Daoy (cell line): ENCODE measurements at places on chromosomes 7 and 10. TPM values are rescaled to one million over a fixed set of nuclear protein-coding genes. Genes with fewer than 3 reads are reported as not detected.

DBNL gene
- total RNA-seq, result 183 and 191 TPM in 2 replicates

PPP1R9A gene
- 2.6 and 8.6 TPM in 2 replicates for total RNA-seq

ARHGEF5 gene
- 1.5 and 2.0 TPM in 2 replicates for total RNA-seq

IQUB gene
- total RNA-seq, result 0.74 and 1.0 TPM in 2 replicates

PPP1R3A gene
- total RNA-seq, result not detected in 2 replicates

OPALIN gene
- not detected in 2 replicates for total RNA-seq

DNA sequence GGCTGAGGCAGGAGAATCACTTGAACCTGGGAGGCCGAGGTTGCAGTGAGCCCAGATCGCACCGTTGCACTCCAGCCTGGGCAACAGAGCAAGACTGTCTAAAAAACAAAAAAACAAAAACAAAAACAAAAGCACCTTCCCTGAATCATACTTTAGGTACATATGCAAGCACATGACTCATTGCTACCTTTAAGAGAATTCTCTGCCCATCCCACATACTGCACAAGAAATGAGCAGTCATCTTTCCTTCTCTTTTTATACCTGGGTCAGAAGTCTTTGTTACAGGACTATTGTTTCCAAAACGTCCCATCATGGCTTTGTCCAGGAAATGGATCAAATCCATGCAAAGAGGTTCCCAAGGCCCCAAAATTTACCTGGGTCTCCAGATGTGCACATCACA lies 21.5 kb upstream of the AKR1B10 start:
- no peak for DNase-seq

DNA sequence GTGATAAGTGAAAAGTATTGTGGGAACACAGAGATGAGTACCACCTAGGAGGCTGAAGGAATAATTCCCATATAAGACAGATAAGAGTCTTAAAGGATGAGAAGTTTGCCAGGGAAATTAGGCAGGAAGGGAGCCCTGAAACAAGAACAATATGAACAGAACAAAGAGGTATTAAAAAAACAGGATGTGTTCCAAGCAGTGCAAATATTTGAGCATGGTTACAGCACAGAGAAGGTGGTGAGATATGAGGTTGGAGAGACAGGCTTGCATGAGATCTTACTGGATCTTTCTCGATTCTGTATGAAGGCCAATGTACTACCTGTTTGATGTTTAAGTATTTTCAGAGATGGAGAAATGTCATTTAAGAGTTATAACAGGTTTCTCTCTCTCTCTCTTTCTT lies 20.3 kb downstream of the TAC1 start:
- no peak for DNase-seq

DNA sequence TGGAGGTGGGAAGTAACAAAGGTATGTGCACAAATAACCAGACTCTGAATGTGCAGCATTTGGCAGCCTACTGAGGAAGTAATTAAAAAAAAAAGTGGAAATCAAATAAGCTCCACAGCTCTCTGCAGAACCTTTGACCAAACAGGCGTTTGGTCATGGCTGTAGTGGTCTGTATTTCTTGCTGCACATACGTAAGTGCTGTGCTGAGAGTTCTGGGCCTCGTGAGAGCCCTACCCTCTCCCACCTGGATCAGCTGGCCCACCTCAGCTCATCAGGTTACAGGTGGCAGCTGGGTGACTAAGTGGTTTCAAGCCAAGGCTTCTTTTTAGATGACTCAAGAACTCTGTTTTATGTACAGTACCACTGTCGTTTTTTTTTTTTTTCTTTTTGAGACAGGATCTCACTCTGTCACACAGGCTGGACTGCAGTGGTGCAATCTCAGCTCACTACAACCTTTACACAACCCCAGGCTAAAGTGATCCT lies 178.2 kb upstream of the KLF6 start:
- DNase-seq, result no peak

- DNase-seq, result no peak
These were observed 159.5 kb upstream of the AUTS2 start for GRCh38 chr7:69438584-69439412.

DNA sequence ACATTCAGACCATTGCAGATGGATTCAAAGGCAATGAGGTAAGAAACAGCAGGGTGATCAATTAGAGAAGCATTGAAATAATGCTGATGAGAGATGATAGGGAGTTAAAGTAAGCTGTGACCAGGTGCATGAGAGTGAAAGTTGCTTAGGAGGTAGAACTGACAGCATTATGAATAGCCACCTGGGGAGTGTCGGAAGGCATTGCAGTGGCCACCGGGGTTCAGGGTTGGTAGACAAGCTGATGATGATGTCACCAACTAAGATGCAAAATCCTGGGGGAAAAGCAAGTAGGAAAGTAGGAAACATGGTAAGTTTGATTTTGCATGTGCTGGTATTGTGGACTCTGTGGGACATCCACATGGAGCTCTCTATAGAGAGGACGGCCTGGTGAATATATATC lies 211.9 kb upstream of the ETV1 start:
- DNase-seq, result no peak

- DNase-seq, result no peak
These were observed 17.0 kb downstream of the UPF2 start for GRCh38 chr10:12025591-12025990.

DNA sequence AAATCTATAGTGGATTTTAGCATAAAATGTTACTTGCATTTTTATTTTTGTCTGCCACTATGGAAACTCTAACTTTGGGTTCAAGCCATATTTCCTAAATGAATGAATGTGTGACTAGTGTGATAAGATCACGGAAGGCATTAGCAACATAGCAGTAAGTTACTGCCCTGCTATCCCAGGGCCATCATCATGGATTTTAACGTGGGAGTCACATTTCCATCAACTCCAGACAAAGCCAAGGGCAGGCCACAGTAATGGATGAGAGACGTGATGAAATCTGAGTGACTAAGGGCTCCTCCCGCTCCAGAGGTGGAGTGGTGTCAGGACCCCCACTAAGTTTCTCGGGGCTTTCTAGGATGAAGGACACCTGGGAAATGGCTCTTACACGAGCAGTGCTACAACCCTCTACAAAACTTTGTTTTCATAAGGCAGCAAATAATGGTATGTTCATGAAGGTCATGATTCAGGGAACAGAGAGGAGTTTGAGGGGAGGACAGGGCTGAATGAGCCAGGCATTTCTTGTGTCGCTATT lies 34.3 kb downstream of the C10orf120 start:
- peak; percentile 15 for DNase-seq

GRCh38 chr10:133211959-133212852 lies 17.8 kb upstream of the UTF1 start:
- DNase-seq, result no peak

DNA sequence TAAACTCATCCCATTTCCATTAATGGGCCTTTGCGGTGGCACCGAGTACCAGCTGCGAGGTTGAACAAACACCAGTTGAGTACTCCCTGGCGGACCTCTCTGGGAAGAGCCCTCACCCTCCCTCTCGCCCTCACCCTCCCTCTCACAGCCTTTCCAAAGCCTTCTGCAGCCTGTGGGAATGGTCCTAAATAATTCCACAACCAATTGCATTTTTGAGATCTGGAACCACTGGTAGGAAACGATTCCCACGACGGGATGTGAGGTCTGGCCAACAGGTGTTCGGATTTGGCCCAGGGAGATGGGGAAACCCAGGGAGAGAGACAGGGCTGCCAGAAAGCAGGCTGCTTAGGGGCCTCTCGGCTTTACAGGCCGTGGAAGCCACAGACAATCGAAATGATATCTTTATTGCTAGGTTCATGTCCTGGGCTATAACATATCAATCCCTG lies 5.3 kb downstream of the PTF1A start:
- no peak for DNase-seq

- DNase-seq, result peak; percentile 99
These were observed 102.9 kb upstream of the FAM20C start for GRCh38 chr7:89232-90019.

DNA sequence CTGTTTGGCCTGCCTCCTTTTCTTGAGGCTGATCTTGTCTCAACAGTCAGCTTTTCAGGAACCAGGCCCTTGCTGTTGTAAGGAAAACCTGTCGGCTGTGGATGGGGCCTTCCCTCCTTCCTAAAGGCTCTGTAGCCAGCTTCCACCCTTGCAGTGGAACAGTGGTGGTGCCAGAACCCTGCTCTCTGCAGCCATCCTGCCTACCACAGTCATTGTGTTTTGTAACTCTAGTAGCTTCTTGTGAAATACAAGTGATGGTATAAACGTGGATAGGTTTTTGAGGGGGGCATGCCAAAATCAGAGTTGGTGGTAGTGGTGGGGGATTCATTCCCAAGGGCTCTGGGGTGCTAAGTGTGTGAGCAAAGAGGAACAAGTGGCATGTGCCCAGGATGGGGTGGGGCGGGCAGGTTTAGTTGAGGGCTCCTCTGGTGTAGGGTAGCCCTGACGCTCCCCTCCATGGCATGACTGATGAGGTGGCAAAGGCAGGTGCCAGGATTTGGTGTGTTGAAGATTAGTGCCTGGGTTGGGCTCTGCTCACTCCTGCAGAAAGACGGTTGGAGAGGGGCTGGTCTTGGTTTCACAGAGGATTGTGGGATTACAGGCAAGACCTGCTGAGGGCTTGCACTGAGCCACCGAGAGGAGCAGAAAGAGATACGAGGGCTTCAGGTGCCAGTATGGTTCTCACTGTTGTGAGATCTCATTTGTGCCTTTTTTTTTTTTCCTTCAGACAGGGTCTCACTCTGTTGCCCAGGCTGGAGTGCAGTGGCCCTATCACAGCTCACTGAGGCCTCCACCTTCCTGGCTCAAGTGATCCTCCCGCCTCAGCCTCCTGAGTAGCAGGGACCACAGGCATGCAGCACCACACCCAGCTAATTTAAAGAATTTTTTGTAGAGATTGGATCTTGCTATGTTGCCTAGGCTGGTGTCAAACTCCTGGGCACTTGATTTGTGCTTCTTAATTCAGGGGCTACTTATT lies 7.4 kb downstream of the TSPAN14 start:
- DNase-seq, result no peak

DNA sequence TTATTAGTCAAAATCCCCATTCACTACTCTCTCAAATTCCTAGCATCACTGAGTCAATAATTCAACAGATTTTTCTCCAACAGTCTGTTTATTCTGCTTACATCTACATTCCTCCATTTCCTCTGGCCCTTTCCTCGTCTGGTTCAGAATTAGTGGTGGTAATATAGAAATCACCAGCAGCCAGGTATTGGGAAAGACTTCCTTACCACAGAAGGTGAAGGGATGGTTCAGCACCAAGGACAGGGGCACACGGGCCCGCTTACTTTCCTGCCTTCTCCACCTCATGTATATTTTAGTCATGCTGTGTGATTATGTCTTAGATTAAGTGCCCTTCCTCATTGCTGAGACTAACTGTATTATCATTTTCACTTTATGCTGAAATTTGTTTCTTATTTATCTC lies 70.4 kb upstream of the APBB1IP start:
- peak; percentile 46 for DNase-seq
